H7 (cell line): ENCODE measurements at places on chromosomes 1 and 21.

GRCh38 chr21:45589686-45590245, 47.5 kb upstream of the SLC19A1 start:
- peak; percentile 42 for DNase-seq

- no peak for DNase-seq
Observed at GRCh38 chr1:66168467-66168887, 365.5 kb upstream of the SGIP1 start.

DNA sequence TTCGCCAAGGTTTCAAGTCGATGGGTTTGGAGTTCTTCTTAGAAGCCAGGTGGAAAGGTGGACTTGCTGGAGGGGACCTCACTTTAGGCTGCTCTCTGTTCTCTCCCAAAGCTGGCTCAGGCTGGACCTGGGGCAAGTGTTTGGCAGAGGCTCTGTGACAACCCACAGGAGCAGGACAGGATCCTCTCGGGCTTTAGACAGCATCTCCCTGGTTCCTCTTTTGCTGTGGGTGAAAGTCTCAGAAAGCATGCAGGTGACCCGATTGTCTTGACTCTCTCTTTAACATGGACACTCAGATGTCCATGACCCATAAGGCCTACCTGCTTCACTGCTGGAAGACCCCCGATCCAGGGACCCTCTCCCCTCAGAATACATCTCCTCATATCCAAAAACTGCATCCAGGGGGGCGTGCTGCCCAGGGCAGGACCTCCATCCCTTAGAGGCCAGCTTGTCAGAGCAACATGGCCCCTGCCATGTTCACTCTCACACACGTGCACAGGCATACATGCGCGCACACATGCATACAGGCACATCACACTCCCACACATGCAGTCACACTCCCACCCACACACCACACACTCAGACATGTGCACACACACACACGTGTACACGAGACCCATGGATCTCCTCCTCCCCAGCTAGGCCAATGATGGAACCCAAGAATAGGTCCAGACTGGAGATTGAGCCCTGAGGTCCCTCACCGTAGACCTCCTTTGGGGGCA, 21.3 kb downstream of the MRPL37 start:
- no peak for DNase-seq

- DNase-seq, result no peak
Observed at GRCh38 chr1:37051346-37051745, 17.0 kb upstream of the GRIK3 start.

- DNase-seq, result no peak
Observed at GRCh38 chr1:44315521-44315920, 39.5 kb downstream of the ERI3 start.

- no peak for DNase-seq
Observed at GRCh38 chr1:26195805-26196204, 5.4 kb downstream of the CATSPER4 start.

DNA sequence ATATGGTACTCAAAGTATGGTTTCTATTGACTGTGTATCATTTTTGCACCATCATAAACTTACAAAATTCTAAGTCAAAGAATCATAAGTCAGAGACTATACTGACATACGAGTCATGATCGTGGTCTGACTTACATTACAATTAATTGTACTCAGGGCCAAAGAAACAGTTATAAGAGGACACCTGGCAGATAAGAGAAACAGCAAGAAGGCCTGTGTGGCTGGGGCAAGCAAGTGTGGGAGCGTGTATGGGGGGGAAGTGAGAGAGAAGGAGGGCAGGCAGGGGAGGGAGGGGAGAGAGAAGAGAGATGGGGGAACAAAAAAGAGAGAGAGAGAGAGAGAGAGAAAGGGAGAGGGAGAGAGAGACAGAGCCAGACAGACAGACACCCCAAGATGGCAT, 70.9 kb downstream of the RERE start:
- DNase-seq, result no peak

DNA sequence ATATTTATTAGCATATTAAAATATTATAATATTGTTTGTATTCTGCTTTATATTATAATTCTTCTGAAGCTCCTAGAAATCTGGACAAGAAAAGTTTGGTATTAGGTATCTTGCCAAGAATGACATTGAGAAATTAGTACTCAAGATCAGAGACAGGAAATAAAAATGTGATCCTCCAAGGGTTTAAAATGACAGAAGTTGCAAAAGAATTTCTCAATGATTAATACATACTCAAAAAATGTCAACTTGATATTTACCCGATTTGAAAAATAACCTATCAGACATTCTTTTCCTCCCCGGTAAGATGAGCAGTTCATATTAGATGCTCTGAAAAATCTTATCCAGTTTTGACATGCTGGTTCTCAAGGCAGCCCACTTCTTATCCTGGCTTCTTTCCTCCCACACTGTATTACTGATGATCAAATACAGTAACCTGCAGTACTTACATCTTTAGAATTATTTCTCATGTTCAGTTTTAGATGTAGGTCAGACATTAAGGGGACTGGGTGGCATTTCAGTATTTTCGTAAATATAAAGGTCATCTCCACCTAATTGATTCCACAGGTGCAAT, 55.3 kb downstream of the CACHD1 start:
- DNase-seq, result no peak

DNA sequence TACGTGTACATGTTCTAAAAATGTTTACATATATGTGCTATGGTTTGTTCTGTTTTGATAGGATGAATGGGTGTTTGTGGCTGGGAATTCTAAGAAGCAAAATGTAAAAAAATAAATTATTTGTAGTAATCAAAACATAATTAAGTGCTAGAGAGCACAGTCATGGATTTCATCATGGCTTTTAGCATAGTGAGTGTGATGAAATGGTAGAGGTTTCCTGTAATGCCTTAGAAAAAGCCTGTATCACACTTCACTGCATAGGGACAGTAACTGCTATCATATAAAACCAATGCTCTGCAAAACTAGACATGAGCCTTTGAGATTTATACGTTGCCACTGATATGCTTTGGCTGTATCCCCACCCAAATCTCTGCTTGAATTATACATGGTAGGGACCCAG, 99.8 kb downstream of the PTGER3 start:
- no peak for DNase-seq

GRCh38 chr1:11714831-11715575, 20.9 kb upstream of the AGTRAP start:
- no peak for DNase-seq

- no peak for DNase-seq
Observed at GRCh38 chr1:31423418-31423947, 10.5 kb downstream of the SERINC2 start.

GRCh38 chr21:35611708-35612132, 448.6 kb downstream of the SETD4 start:
- DNase-seq, result no peak

DNA sequence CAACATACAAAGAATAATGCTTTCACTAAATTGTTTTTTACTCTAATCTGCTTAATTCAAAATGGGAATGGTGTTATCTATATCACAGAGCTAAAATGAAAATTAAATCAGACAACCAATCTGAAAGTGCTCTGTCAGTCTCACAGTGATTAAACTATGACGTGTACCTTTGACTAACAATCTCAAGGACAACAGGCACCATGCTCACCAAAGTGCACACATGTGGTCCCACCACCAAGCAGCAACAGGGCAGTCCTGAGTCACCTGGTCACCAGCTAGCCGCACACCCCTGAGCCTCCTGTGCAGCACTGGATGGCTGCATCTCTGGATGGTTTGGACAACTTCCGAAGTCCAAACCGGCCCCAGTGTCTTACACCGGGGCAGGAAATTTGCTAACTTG, 54.5 kb upstream of the NADK start:
- DNase-seq, result no peak

DNA sequence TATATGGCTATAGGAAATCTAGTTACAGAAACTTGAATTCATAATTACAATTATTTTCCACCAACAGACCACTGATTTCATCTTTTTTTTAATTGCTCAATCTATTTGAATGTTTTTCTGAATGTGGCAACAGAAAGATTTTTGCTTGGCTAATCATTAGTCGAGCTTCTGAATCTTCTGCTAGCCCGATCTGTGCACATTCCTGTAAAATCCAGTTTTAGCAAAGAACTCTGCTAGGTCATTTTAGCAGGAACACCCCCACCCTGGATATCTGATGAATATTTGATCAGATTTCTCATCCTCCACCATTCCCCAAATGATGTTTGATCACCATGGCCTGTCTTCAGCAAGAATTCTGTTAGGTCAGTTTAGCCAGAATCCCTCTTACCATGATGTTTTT, 176.3 kb downstream of the LEPR start:
- no peak for DNase-seq

- DNase-seq, result no peak
Observed at GRCh38 chr1:239912471-239912870, 179.2 kb upstream of the FMN2 start.

- DNase-seq, result no peak
Observed at GRCh38 chr1:32349211-32349708, 13.0 kb downstream of the FAM229A start.

- no peak for DNase-seq
Observed at GRCh38 chr21:18153063-18153462, 91.6 kb upstream of the CHODL start.

- no peak for DNase-seq
Observed at GRCh38 chr21:44957901-44958451, 18.1 kb downstream of the SLX9 start.

DNA sequence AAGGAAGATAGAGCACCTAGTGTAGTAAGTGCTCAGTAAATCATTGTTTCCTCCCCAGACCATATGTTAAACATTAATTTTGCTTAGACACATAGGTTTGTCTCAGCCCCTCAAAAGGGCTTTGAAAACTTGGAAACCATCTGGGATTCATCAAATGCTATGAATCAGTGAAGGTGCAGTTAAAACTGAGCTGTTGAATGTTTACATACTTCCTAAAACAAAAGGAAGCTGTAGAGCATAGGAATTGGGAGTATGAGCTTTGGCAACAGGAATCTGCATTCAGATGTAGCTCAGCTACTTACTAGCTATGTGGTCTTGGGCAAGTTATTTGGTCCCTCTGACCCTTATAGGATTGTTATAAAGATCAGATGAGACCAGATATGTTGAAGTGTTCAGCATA, 18.7 kb upstream of the PODN start:
- DNase-seq, result no peak

DNA sequence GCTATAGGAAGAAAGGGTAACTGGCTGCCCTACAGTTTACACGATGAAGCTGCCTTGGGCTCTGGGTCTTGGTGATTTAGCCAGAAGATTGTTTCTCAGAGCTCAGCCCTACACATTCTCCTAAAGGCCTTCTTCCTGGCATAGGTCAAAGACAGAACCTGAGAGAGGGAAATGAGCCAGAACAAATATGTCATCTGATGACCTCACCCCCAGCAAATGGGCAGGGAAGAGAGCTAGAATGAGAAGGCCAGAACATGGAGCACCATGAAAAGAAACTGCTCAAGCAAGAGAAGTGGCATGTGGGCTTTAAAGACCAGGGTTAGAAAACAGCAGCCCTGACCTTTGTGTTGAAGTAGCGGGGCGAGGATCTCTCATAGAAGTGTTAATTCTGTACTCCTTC, 5.5 kb upstream of the ILDR2 start:
- DNase-seq, result no peak

DNA sequence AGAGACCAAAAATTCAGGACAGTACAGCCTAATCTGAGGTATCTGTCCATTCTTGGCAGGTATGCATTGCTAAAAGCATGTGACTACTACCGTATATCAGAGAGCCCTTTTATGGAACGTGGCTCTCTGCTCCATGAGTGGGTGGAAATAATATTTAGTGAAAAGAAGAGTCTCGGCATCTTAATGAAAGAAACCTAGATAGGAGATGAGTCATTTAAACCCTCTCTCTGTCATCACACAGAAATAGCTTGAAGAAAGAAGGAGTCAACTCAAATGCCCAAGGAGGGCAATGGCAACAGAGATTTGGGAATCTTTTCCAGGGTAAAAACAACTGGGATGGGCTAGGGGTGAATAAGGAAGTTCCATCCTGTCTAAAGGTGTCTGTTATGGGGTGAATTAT, 528.2 kb downstream of the SMYD3 start:
- no peak for DNase-seq

GRCh38 chr1:45101947-45102346, 89.9 kb downstream of the UROD start:
- DNase-seq, result no peak

DNA sequence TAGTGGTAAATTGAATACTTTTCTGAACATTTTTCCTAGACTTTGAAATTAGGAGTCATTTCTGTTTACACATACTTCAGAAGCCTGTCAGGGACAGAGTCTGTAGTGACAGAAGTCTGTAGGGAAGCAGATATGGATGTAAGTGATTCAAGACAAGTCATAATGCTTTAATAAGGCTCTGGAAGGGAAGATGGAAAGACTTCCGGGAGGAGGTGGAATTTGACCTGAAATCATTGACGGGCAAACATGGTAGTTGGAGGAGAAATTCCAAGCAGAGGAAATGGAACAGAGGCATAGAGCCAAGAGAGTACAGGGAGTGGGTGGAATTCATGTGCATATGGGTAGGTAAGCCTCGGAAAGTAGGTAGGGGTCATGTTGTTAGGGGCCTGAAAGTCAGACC, 22.5 kb downstream of the CAMTA1 start:
- no peak for DNase-seq

DNA sequence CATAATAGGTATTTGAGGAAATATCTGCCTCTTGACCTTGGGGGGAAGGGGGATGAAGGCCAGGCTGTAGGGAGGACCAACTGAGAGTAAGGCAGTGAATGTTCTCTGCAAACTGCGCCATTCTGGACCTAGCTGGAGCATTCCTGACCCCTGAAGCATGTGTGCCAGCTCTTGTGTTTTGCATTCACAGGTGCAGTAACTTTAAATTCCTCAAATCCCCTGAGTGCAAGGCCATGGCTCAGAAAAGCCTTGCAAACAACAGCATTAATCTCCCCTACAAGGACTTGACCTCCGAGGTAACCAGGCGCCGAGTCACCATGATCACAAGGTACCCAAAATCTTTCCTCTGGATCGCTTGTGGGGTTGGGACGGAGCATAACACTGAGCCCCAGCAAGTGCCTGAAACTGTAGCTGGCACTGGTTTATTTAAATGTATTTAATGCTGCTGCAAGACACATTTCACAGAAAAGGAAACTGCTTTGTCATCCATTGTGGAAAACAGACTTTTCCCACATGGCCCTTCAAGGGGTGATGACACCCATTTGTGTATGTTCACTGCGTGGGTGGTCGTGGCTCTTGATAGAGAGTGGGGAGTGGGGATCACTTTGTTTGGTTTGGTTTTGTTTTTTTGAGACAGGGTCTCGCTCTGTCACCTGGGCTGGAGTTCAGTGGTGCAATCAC, 1.7 kb downstream of the MYOCOS start:
- DNase-seq, result no peak

DNA sequence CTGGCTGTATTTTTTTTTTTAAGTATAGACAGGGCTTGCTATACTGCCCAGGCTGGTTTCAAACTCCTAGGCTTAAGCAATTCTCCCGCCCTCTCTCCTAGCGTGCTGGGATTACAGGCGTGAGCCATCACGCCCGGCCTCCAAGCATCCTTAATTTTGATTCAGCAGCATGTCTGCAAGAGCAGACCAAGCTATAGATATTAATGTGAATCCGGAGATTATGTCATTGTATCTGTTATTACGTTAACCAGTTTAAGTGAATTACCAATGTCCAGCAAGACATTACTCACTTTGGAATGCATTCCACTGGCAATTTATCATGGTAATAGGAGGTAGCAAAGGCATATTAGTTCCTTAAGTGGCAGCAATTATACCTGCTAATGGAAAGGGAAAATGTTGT, 179.7 kb downstream of the CHRM3 start:
- DNase-seq, result no peak
